Upper lobe of right lung (tissue), 1 donor: ENCODE measurements at places on chromosomes 4 and X. TPM values are rescaled to one million over a fixed set of nuclear protein-coding genes. Genes with fewer than 3 reads are reported as not detected.

ENPEP gene
- 7.5 TPM for total RNA-seq

EREG gene
- total RNA-seq, result 0.69 TPM

LEF1 gene
- 9.1 TPM for total RNA-seq

CPEB2 gene
- 25.6 TPM for total RNA-seq

MTMR8 gene
- total RNA-seq, result 1.9 TPM

HHIP gene
- 247 TPM for total RNA-seq

DNA sequence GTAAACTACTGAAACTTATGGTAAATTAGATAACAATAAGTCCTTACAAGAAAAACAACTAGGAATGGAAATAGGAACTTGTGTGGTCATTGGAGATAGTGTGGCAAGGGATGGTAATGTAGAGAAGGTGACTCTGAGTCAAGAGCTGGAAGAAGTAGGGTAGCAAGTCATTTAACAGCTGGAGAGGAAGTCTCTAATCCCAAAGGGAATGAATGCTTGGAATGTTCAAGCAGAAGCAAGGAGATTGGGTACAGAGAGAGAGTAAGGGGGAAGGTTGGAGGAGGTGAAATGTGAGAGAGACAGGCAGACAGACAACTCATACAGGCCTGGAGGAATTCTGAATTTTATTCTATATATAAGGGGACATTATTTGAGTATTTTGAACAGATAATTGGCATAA lies 260.6 kb upstream of the MAD2L1 start:
- no peak for DNase-seq

DNA sequence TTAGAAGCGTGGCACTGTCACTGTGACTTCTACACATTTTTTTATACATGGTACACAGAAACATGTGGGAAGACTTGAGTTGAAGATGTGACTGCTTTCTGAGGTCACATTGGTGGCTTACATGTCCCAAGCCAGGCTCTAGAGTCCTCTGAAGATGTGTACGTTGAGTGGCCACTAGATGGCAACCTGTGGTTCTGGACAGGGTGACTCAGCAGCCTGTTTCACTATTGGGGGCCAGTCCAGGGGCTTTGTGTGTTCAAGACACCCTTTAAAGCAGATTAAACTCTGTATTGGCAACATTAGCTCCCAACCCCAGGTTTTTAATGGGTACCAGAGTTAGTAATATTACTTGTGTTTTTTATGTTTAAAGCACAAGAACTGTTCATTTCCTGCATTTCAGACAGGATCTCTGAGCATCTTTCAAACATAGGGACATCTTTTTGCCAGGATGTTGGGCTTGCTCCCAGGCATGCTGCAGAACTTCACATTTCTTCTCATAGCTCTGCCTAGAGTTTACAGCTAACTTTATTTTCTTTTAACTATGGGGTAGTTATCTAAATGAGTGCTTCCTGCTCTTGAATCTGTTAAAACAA lies 53.0 kb downstream of the DCUN1D4 start:
- no peak for DNase-seq

GRCh38 chr4:6887591-6888371 lies 21.8 kb upstream of the TBC1D14 start:
- peak; percentile 64 for DNase-seq

GRCh38 chr4:32841217-32841616 lies 2121.0 kb downstream of the PCDH7 start:
- DNase-seq, result no peak

- DNase-seq, result no peak
Measured at GRCh38 chrX:121254336-121254735, 206.9 kb downstream of the GLUD2 start.

DNA sequence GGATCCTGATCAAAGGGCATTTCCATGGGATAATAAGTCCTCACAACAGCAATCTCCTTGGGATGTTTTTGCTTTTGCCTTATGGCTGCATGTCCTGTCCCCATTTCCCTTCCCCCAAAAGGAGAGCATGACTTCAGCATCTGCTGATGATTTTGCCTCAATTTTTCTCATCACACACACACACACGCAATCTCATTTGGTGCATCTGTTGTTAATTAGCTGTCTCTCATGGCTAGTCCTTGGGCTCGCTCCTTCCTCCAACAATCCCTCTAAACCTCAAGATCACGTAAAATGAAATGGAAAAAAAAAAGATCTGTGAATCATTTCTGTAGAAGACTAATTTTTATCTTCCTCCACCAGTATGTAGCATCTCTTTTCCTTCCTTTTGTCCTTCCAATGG lies 153.6 kb downstream of the RBMX2 start:
- DNase-seq, result no peak

DNA sequence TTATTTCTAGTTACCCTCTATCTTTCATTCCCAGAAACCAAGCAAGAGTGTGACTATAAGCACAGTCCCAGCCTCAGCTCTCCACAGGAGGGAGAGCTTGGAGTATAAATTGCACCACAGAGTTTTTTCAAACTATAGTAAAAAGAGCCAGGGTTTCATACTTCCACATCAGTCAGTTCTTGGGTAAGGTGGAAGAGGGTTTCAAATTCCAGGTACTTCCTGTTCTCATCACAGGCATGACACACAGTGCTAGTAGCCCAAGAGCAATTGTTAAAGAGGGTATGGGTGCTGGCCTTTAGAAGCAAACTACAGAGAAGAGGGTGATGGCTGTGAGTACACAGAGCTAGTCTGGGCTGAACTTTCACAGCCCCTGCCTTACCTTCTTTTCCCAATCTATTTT lies 5.7 kb upstream of the IL1RAPL1 start:
- no peak for DNase-seq

- no peak for DNase-seq
Measured at GRCh38 chr4:77127837-77128621, 29.0 kb upstream of the CCNG2 start.

DNA sequence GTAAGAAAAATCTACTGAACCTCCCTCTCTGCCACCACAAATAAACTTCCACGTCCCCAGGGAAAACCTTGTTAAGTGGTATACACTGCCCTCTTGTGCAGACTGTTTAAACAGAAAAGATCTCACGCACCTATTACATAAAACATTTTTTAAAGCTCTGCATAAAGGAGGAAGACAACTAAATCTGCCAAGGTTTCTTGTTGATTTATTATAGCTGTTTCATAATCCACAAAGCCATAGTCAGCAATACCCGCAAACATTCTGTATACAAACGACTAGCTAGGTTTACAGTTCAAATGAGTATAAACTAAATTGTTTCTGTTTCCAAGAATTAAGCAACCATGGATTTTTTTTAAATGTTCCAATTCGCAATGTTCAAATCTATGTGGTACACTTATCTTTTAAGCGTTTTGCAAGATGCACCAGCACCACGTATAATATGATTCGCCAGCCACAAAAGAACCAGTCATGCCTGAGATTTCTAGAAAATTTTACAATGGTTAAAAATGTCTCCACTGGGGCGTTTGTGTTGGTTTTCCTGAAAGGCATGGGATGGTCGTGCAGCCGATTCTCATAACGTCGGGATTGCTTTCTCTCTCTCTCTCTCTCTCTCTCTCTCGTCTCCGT lies 164.6 kb downstream of the PRKX start:
- DNase-seq, result no peak

DNA sequence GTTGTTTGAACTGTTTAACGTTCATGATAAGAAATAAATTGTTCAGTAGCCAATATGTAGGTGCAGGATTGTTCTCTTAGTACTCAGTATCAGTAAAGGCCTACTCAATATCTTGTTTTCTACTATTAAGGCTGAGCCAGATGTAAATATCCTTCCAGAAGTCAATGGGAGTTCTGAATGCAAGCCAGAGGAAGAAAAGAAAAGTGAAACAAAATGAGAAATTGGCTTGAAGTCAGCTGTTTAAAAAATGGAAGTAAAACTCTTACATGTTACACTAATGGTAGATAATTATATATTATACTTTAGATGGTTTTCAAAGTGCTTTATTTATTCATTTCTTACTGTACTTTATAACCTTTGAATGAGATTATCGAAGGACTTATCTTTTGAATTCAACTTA lies 1417.9 kb downstream of the ADGRL3 start:
- DNase-seq, result no peak

DNA sequence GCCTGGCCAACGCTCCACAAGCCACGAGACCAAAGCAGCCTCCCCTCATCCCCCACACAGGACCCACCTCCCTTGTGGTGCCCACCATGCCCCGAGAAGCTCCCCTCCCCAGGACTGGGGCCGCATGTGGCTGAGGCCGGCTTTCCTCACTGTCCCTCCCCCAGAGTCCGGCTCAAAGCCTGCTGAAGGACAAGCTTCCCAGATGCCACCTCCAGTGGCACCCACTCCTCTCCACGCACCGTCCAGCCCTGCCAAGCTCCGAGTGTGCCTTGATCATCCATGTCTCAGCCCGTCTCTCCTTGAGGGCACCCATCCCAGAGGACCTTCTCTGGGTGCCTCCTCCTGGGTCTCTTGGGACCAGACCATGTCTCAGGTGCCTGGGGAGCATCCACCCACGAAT lies 58.8 kb upstream of the MXD4 start:
- no peak for DNase-seq

GRCh38 chr4:152885185-152885584 lies 50.9 kb upstream of the FHDC1 start:
- DNase-seq, result no peak
